ENCODE measurements at places on chromosomes 6 and 20.
A peak's percentile ranks its signal among the peaks of the same experiment; 100 is the strongest.

DNA sequence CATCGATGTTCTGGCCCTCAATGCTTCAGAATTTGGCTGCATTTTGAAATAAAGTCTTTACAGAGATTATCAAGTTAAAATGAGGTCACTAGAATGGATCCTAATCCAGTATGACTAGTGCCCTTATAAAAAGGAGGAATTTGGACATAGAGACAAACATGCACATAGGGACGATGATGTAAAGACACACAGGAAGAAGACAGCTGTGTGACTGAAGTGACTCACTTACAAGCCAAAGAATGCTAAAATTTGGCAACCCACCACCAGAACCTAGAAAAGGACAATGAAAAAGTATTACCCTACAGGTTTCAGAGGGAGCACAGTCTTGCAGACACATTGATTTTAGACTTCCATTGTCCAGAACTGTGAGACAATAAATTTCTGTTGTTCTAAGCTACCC is 322.8 kb upstream of the GJE1 start:
- DNase-seq = no peak

DNA sequence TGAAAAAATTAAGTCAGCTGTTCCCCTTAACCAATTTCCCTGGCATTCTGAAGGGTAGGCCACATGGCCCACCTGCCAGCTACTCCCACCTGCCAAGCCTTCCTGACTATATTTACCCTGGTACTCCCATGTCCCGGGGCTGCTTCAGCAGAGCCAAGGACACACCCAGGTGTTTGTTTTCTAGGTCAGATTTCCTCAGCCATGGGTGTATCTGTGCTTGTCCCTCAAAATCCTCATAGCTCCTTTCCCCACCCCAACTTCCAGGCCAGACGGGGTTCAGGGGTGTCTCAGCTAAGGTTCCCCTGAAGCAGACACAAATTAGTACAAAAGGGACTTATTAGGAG is 139.4 kb upstream of the CDYL start:
- DNase-seq = no peak

DNA sequence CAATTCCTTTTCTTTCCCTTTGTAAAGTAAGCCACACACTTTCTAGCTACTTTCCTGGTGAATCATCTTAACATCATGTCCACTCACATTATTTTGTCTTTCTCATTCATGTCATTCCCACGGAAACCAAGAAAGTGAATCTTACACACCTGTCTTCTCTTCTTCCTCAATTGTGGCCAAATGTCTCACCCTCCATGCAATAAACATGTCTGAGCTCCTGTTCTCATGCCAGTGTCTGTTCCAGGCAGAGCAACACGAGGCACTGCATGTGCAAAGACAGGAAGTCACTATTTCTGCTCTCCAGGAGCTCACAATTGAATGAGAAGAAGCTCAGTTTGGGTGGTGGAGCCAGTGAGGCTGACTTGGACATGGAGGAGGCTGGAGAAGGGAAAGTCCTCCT is 29.0 kb upstream of the TMEM244 start:
- DNase-seq = no peak

- DNase-seq = no peak
Observed at GRCh38 chr6:137102851-137103492, 58.2 kb upstream of the IL20RA start.

GRCh38 chr20:31869942-31870725 is at the start of the genes DUSP15 and TTLL9:
TSS of gene DUSP15 (minus strand) at chr20:31870527. CDS start at chr20:31870337, 190 bp downstream.
TSS of gene TTLL9 (plus strand) at chr20:31870634. CDS start at chr20:31871127, 493 bp downstream.
- DNase-seq = no peak

GRCh38 chr20:17806739-17807441 is 107.1 kb downstream of the BANF2 start:
- DNase-seq = peak; percentile 26

DNA sequence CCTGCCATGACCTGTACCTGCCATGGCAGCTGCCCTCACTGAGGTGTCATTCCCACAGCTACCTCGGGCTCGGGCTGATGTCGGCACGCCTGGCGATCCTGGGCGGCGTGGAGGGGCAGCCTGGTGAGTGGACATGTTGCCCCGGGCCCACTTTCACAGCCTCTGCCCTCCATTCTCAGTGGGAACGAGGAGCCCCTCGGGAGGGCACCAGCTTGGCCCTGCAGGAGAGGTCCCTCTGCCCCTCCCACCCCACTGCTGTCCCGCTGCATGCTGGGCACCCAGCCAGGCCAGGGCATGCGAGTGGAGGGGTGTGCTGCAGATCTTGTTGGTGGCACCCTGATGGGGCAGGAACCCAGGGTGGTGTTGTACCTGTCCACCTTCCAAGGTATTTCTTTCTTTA is 23.0 kb downstream of the ENTPD6 start:
- no peak for DNase-seq

DNA sequence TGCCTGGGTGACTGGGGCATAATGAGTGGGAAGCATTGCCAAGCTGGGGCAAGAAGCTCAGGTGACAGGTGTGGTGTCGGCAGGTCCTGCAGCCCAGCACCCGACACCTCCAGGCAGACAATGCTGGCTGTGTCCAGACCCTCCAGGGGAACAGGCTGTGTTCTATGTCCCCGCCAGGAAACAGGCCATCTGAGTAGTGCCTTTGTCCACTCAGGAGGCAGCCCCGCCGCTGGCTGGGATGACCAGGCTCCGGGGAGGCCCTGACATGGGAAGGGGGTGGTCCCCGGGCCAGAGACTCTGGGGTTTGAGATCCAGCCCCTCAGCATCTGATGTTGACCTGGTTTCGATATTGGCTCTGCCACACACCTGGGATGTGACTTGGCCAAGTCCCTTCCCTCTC is 28.4 kb downstream of the SNPH start:
- no peak for DNase-seq

DNA sequence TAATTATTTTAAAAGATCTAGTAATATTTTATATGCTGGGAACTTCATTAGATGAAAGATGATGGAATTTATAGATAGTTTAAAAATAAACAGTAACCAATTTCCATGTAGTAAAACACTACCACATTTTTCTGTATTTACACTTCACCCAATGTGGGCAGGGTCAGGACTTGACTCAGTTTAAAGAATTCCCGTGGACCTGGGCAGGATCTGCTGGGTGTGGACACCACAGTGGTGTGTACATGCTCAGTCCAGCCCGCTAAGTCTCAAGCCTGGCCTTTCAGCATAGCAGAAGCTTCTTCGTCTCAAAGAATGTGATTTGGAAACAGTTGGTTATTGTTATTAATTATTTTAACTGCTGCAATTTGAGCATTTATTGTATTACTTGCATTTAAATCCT is 364.2 kb downstream of the SYNE1 start:
- no peak for DNase-seq

GRCh38 chr20:19552221-19553180 is 205.6 kb upstream of the RIN2 start:
- no peak for DNase-seq

GRCh38 chr6:18242062-18242851 is 22.1 kb downstream of the DEK start:
- peak; percentile 74 for DNase-seq

Data from non-pigmented ciliary epithelial cell (primary cell).